ENCODE measurements at places on chromosomes 1 and 21.

DNA sequence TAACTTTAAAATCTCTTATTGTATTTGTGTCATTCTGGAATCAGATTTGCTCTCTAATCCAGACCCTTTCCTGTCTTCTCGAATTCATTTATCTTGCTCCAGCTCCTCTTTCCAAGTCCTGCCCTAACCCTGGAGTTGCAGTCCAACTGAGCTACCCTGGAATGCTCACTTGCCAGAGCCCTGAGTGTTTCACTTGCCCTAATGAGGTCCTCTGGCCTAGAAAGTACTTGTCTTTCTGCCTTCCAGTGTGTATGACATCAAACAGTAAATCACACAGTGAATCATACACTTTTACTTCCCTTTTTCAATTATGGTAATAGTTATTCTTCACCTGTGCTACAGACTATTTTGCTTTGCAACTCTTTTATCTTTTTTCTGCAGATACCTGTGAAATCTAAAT, 96.9 kb downstream of the NEK7 start:
- peak; percentile 67 for DNase-seq

GRCh38 chr1:61748566-61748965, 6.3 kb downstream of the PATJ start:
- DNase-seq: no peak

DNA sequence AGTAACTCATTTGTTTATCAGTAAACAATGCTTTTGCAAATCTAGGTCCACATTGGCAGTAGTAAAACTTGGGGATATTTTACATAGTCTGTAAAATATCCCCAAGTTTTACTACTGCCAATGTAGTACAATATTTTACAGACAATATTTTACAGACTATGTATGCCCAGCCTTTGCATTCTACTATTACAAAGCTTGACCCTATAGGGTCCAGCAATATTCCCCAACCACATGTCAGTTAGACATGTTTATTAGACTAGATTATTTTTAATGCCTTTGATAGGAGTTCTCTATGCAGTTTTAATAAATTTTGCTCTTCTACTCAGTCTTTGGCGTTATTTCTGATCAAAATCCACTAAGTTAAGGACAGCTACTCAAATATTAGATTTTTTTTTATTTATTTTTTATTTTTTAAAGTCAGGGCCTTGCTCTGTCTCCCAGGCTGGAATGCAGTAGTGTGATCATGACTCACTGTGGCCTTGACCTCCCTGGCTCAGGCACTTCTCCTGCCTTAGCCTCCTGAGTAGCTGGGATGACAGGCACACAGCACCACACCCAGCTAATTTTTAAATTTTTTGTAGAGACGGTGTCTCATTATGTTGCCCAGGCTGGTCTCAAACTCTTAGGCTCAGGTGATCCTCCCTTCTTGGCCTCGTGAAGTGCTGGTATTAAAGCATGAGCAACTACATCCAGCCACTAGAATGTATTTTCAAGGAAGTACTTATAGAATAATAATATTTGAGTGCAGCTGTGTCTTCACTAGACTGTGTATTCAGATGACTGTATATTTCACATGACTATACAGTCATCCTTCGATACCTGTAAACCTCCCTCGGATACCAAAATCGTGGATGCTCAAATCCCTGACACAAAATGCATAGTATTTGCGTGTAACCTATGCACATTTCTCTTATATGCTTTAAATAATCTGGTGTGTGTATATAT, 19.8 kb downstream of the MIER1 start:
- no peak for DNase-seq

DNA sequence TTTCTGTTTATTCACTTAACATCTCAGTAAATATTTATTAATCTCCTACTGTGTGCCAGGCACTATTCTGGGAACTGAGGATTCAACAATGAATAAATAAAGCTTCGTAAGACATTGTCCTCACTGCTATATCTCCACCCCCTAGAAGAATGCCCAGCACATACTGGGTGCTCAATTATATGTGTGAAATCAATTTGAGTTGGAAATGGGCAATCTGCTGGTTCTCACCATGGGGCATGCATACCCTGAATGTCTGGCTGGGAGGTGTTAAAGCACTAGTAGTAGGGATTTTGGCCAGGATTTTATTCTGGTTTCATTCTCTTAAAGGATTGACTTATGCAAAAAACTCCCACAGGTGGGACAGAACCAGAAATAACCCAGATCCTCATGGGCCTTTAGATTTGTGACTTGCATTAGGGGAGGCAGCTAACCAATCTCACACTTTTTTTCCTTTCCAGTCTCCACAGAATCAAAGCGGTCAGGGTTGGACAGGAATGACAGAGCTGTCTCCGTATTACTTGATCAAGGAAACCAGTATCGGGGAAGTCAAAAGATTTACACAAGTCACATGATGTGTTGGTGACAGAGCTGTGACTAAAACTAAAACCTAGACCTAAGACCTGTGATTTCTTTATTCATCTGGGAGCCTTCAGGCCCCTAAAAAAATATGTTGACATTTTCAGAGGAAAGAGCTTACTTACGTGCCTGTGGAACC, 12.8 kb downstream of the GFI1 start:
- DNase-seq: peak; percentile 67

GRCh38 chr1:58971629-58972140, 187.8 kb upstream of the JUN start:
- no peak for DNase-seq

GRCh38 chr1:88802950-88803349, 88.4 kb downstream of the GTF2B start:
- no peak for DNase-seq

- DNase-seq: no peak
Measured at GRCh38 chr1:162541619-162542141, 19.8 kb upstream of the UAP1 start.

DNA sequence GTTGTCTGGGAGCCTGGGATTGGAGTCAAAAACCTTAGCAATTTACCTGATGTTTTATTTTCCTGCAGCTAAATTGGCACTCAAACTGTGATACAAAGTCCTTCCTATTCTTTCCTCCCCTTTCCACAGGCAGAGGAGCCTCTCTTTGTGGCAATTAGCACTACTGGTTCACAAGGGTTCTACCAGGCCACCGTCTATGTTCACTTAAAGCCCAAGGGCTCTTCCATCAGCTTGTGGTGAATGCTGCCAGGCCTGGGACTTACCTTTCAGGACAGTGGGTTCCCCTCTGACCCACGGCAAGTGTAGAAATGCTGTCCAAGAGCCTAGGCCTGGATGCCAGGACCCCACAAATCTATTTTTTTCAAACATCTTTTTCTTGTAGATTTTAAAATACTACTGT, 251.9 kb upstream of the B3GALT2 start:
- DNase-seq: no peak

- DNase-seq: no peak
Measured at GRCh38 chr1:14466006-14466405, 132.5 kb upstream of the KAZN start.

- DNase-seq: no peak
Measured at GRCh38 chr1:29523576-29523975, 287.3 kb downstream of the PTPRU start.

GRCh38 chr1:31989964-31990363, 23.7 kb upstream of the KHDRBS1 start:
- DNase-seq: no peak

DNA sequence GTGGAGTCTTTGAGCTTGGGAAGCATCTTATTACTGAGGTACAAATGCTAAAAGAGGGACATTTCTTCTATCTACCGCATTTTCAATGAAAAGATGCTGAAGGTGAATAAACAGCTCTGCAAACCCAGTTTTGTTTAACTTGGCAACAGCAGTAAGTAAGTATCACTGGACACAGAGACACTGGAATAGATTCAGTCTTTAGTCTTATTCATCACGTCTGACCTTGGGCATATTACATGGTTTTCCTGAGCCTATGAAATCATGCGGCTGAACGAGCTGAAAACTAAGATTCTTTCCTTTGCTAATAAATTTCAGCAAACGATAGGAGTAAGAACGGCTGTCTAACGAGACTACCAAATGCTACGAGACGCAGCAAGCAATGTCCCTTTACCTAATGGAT, 207.4 kb downstream of the GABPA start:
- no peak for DNase-seq

DNA sequence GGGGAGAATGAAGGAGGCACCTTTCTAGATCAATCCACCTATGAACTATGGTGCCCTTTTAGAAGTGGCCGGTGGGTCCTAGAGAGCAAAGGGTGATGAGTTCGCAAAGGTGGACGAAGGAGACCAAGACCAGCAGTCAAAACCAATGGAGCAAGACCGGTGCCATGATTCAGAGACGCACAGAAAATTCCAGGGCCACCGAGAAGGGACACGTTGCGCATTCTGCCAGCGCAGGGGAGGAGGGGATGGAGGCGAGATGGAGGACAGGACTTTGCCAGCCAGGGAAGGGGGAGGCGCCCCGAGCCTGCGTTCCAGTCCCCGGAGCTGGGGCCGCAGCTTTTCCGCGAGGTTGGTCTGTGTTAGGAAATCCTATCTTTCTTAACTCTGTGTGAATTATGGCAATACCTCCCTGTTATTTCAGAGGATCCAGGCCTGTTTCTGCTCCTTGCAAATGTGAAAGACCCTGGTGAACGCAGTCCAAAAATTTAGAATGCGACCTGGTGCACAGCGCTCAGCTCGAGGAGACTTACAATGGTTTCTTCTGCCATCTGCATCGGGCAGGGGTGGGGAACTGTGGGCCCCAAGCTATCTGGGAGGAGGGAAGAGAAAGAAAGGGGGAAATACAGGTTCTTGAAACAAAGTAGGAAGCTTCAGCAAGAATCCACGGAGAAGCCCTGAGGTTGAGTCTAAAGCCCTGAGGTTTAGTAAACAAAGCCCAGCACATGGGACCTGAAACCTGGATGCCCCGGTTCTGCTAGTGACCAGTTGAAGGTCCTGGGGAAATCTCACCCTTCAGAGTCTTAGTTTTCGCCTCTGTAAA, 129.4 kb downstream of the MRPS6 start:
- DNase-seq: no peak

DNA sequence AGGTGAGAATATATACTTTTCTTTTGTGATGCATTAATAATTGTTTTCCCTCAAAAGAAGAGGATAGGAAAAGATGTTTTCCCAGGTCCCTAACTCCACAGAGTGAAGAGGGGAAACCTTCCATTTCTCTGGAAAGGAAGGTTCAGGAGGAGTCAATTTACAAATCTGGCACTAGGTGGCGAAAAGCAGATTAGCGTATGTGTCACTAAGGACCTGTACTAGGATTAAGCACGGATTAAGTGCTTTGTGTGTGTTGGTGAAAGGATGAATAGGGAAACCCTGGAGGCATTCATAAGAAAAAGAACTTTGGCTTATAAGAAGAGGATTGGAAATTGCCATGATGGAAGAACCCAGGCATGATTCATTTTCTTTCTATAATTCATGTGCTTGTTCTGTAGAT, 410.1 kb upstream of the PLXNA2 start:
- DNase-seq: peak; percentile 51

GRCh38 chr21:31905503-31906451, 33.0 kb downstream of the HUNK start:
- no peak for DNase-seq

- no peak for DNase-seq
Measured at GRCh38 chr1:69697340-69697739, 129.6 kb downstream of the LRRC7 start.

DNA sequence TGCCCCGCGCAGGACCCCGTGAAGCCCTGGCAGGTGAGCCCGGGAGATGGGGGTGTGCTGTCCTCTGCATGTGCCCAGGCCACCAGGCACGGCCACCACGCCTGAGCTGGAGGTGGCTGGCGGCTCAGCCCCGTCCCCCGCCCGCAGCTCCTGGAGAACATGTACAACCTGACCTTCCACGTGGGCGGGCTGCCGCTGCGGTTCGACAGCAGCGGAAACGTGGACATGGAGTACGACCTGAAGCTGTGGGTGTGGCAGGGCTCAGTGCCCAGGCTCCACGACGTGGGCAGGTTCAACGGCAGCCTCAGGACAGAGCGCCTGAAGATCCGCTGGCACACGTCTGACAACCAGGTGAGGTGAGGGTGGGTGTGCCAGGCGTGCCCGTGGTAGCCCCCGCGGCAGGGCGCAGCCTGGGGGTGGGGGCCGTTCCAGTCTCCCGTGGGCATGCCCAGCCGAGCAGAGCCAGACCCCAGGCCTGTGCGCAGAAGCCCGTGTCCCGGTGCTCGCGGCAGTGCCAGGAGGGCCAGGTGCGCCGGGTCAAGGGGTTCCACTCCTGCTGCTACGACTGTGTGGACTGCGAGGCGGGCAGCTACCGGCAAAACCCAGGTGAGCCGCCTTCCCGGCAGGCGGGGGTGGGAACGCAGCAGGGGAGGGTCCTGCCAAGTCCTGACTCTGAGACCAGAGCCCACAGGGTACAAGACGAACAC, 1.8 kb downstream of the TAS1R3 start:
- no peak for DNase-seq

DNA sequence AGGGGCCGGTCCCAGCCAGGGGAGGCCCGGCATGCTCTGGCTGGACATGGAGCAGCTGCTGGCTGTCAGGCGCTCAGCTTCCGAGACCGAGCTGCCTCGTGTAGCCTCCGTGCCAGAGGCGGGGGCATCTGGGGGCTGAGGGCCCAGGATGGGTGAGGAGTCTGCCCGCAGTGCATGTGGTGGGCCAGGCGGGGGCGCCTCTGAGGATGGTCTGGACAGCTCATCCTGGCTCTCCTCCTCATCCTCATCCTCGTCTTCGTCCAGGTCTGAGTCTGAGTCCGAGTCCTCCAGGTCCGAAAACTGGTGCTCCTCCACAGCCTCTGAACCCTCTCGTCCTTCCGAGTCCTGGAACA, 28.9 kb upstream of the EDN2 start:
- DNase-seq: no peak

- DNase-seq: no peak
Measured at GRCh38 chr1:71778940-71779339, 503.4 kb downstream of the NEGR1 start.

- no peak for DNase-seq
Measured at GRCh38 chr1:42723511-42723910, 16.5 kb downstream of the CLDN19 start.

GRCh38 chr1:180862305-180862704, 50.4 kb upstream of the KIAA1614 start:
- DNase-seq: no peak

DNA sequence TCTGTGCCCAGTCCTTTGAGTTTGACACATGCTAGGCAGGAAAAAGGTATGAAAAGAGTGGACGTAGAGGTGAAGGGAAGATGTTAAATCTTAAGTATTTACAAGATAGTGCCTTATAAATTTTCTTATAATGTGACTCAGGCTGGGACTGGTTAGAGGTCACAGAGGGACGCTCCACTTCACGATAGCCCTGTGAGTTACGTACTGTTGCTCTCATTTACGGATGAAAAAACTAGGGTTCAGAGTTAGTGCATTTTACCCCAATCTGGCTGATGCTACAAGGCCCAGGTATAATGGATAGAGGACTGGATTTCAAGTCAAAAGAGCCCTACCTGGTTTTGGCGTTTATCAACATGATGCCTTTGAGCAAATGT, 1.4 kb upstream of the TUT4 start:
- DNase-seq: no peak

GRCh38 chr21:14451546-14451945, 68.6 kb upstream of the HSPA13 start:
- DNase-seq: no peak

DNA sequence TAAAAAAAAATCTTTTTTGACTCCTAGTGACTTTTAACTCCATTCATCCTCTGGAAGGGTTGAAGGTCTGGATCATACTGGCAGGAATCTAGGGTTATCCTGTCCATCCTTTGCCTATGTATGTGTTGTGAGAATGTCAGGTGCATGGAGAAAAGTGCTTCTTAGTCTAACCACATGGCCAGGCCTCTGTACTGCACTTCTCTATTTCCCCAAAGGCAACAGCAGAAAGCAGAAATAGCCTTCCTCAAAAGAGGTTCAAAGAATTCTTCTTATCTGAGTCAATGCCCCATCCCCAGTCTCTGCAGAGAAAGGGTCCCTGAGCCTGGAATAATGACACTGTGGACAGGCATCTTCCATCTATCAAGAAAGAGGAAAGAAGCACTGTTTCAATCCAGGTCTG, 85.7 kb upstream of the CD34 start:
- DNase-seq: no peak

All from GM12865 (cell line).